ENCODE measurements at places on chromosomes 5 and 9.

DNA sequence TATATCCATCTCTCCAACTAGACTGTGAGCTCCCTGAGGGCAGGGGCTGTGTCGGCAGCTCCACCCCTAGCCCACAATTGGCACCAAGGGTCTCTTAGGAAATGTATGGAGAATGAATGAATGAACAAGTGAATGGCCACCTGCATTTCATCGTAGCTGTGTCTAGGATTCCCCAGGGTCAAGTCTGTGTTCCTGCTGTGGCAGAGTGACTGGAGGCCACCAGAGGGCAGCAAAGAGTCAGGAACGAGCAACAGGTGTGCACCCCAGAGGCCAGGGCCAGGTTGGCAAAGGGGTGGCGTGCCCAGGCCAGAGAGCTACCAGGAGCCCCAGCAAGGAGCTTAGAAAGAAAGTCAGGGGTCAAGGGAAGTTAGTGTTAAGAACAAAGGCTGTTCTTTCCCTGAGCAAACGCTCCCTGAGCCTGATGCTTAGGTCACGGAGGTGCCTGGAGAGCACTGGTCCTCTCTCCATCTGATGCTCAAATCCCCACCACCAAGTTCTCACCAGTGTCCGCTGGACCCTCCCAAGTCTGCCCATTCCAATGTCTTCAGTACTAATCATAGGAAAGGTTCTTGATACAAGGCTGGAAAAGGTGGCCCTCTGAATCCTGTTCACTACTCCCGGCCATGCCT is 160.7 kb downstream of the PAX5 start:
- peak; percentile 63 for DNase-seq

GRCh38 chr5:82666312-82666711 is 388.2 kb upstream of the RPS23 start:
- no peak for DNase-seq

GRCh38 chr9:137018761-137019559 is 9.1 kb downstream of the ABCA2 start:
- no peak for DNase-seq

DNA sequence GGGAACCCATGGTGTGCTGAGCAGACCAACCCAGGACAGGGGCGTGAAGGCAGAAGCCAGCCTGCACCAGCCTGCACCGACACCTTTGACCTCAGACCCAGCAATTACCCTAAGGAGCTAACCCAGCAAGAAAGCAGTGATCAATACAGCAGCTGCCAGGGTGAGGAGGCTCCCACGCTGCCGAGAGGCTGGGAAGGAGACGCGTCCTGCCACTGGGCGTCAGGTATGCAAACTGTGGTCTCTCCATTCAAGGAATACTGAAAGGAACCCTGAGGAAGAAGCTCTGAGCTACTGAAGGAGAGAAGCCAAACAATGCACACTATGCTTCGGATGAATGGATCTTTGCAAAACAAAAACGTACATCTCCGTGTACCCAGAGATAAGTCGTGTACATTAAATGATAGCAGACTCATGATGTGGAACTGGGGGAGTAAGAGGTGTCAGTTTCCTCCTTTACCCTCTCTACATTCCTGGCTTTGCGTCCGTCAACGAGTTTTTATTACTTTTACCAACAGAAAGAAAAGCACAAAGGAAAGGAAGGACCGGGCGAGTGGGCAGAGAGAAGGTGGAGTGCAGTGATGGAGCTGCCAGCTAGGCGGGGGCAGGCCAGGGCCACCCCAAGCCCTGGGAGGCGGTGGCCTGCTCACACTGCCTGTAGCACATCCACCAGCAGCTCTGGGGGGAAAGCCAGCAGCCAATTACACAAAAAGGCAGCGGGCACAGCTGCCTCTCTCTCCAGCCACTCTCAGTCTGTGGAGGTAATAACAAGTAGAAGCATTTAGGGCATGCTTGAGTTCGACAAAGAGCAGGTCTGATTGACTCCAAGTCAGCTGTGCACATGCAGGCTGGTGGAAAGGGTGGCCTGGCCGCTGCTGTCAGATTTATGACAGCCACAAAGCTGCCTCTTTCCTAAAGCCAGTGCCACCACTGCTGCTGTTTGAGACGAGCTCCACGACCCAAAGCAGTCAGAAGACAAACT is 29.3 kb downstream of the RASGEF1C start:
- no peak for DNase-seq

- DNase-seq = no peak
Observed at GRCh38 chr9:80648336-80648735, 1041.0 kb downstream of the TLE1 start.

DNA sequence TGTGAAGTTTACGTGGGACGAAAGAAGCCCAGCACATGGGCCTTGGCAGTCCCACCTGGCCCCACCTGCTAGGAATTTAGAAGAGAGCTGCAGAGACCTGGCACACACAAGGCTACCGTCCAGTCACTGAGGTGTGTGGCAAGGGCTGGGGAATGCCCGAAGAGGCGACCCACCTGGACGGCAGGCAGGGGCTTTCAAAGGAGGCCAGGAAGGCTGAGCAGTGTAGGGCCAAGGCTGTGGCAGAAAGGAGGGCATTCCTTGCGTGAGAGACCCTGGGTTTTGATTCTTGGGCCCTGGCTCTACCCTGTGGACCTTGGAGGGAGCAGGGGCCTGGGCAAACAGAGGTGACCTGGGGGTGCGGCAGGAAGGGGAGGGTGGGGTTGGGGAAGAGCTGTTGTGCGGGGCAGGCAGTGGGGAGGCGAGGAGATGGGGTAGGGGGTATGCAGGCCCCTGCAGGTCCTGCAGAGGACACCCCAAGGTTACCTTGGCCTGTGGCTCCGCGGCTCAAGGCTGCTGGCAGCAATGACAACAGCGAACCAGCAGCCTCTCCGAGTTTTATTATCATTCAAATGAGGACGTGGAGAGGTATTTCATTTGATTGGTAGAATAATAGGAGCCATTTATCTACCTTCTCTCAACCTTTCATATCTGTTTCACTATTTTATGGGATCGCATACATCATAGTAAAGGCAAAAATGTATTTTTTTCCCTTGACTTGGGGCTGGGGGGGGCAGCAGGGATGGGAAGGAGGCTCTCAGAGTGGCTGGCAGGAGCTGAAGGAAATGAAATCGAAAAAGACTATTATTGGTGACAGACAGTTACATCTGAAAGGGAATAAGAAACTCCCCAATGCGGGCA is 24.8 kb downstream of the TSPAN17 start:
- no peak for DNase-seq

DNA sequence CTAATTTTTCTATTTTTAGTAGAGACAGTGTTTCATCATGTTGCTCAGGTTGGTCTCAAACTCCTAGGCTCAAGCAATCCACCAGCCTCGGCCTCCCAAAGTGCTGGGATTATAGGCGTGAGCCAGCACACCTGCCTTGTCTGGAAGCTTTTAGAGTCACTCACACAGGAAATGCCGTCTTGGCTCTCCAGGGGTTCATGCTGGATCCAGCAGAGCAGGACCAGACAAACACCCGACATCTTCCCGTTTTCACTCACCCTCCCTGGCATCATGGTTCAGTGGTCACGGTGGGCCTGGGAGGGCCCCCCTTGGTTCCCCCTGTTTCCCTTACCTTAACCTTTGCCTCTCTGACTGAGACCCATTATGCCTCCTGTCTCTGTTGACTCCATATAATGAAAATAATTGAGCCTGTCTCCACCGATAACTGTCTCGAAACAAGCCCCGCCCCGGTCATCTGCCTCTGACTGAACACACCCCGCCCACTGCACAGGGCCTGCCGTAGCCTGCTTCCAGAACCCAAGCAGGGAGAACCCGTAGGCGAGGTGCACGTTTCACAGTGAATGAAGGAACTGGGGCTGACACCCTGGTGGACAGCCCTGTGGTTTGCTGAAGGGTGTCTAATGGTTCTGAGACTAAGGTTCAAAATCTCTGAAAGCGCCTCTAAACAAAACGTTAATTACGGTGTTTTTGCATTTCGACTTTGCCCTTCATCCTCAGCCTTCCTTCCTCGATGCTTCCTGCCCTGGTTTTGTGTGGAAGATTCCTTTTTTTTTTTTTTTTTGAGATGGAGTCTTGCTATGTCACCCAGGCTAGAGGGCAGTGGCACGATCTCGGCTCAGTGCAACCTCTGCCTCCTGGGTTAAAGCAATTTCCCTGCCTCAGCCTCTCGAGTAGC is 39.7 kb upstream of the SPRY4 start:
- no peak for DNase-seq

- DNase-seq = no peak
Observed at GRCh38 chr5:142772446-142773293, 2.5 kb downstream of the ARHGAP26 start.

- no peak for DNase-seq
Observed at GRCh38 chr5:125210242-125210947, 464.0 kb upstream of the ZNF608 start.

- no peak for DNase-seq
Observed at GRCh38 chr5:121668635-121669034, 183.0 kb upstream of the FTMT start.

DNA sequence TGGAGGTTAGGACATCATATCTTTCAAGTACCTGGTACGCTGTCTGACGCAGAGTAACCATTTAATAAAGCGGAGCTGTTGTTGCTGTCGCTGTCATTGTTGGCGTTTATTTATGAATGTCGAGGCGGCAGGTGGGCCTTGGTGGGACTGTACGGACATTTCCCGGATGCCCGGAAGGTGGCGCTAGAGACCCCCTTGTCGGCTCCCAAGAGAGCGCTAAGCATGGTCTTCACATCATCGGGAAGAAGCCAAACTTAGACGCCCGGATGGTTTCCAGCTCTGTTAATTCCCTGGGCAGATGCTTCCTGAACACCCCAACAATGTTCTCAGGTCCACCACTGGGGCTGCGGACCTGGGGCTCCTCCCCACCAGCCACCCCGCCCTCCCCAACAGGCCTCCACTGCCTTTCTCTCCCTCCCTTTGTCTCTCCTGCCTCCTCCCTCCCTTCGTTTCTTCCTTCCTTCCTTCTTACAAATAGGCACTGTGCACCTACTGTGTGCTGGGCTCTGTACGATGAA is 54.1 kb downstream of the DUSP1 start:
- DNase-seq = peak; percentile 39

GRCh38 chr9:7388755-7389154 is 410.8 kb downstream of the DMAC1 start:
- DNase-seq = no peak

DNA sequence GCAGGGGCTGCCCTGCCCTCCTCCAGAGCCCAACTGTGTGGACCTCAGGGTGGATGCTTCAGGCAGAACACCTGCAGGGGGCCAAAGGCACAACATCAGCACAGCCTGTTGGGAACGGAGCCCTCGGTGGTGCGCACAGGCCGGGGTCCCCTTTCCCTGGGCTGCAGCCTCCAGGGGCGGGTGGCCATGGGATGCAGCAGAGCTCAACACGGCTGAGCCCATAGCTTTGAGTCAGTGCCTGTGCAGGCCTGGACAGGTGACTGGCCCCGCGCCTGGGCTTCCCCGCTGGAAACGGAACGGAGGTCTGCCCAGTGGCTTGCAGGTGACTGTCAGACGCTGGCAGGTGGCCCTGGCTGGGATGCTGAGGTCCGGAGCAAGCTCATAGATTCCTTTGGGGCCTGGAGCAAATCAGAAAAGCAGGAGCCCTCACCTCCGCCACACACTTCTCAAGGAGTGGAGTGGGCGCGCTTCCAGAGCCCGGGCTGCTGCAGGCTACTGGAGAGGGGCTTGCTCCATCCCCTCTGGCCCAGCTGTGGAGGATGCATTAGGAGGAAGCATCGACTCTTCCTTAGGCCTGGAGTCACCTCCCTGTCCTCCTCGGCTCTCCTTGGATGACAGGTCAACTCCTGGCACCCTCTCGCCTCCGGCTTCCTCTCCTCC is 69.8 kb upstream of the RNU6ATAC start:
- DNase-seq = no peak

- DNase-seq = no peak
Observed at GRCh38 chr5:77900691-77901090, 124.6 kb upstream of the TBCA start.

DNA sequence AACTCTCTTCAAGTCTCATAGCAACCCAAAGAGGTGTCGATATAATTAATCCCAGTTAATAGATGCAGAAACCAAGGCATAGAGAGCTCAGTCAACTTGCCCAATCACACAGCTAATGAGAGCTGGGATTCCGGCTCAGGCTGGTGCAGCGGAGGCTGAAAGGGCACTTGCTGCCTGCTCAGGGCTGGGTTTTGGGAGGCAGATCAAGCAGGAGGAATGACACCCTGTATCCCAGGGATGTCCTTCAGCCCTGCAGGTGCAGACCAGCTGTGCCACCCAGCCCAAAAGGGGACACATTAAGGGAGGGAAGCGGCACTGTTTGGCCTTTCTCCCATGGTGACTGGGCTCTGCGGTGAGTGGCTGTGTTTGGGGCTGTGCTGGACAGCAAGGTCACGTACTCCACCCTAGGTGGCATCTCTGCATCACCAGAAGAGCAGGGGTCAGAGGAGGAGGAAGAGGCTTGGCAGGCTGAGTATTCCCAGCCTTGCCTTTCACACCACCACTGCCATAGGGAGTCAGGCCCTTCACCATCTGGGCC is 124.1 kb downstream of the MVB12B start:
- DNase-seq = no peak

DNA sequence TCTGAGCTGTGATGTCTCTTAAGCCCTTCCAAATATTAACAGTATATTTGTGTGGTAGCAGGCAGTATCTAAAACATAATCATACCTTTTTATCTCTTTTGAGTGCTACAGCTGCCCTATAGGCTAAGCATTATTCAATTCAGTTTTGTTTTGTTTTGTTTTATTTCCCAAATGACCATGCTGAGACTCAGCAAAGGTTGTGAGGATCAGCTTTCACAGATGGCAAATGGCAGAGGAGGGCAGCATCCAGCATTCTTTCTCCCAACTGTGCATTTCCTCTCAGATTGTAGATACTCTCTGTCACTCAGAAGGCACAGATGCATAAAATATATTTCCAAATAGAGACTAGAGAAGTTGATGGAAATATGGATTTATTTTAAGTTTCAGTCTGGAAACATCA is 90.7 kb downstream of the DAPK1 start:
- DNase-seq = no peak

DNA sequence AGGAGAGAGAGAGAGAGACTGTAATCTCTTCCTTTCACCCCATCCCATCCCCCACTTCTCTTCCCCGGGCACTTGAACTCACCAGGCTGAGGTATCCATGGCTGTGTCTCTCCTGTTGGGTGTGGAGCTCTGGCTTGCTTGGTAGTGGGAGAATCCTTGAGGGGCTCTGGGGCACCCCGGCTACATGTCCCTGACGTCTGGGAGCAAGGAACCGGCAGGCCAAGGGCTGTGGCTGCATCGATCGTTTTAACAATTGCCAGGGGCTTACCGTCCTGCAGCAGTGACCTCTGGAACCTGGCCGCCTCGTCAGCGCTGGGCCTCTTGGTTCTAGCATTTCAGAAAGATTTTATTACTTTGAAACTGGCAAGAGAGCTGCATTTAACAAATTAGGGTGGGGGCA is 30.0 kb downstream of the FGF18 start:
- no peak for DNase-seq

GRCh38 chr9:96343515-96344360 is 39.8 kb downstream of the SLC35D2 start:
- DNase-seq = no peak

- DNase-seq = no peak
Observed at GRCh38 chr9:23542438-23542837, 283.6 kb downstream of the ELAVL2 start.

DNA sequence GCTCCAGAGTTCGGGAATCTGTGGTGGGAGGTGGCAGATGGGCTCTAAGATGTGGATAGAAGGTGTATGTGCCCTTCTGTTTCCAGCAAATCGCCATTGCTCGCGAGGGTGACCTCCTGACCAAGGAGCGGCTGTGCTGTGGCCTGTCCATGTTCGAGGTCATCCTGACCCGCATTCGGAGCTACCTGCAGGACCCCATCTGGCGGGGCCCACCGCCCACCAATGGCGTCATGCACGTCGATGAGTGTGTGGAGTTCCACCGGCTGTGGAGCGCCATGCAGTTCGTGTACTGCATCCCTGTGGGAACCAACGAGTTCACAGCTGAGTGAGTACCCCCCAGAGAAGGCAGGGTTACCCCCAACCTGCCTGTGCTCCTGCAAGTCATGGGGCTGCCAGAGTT is 70.9 kb upstream of the NIPAL4 start:
- no peak for DNase-seq
